ENCODE measurements at places on chromosomes 2 and 18. TPM values are rescaled to one million over a fixed set of nuclear protein-coding genes. Genes with fewer than 3 reads are reported as not detected.

DSG4 gene
- not detected for total RNA-seq

SCN9A gene
- 6.3 TPM for total RNA-seq

CHN1 gene
- total RNA-seq: 41.3 TPM

EN1 gene
- total RNA-seq: 1.0 TPM

COLEC11 gene
- not detected for total RNA-seq

UGT1A5 gene
- not detected for total RNA-seq

ELOA2 gene
- not detected for total RNA-seq

HOXD13 gene
- total RNA-seq: 4.2 TPM

B4GALT6 gene
- 17.5 TPM for total RNA-seq

CNGA3 gene
- total RNA-seq: not detected

CPLX4 gene
- not detected for total RNA-seq

TRAF3IP1 gene
- total RNA-seq: 14.0 TPM

HMSD gene
- total RNA-seq: 0.12 TPM

CREG2 gene
- total RNA-seq: 0.62 TPM

NOSTRIN gene
- total RNA-seq: 1.6 TPM

AQP12B gene
- total RNA-seq: not detected

UNC50 gene
- 87.2 TPM for total RNA-seq

WNT10A gene
- total RNA-seq: 1.5 TPM

MEIS1 gene
- total RNA-seq: 30.1 TPM

PSTPIP2 gene
- total RNA-seq: 3.9 TPM

COL3A1 gene
- total RNA-seq: 563 TPM

FHOD3 gene
- 13.0 TPM for total RNA-seq

NMUR1 gene
- not detected for total RNA-seq

HOXD12 gene
- not detected for total RNA-seq

NT5C1B gene
- not detected for total RNA-seq

KCNG2 gene
- total RNA-seq: not detected

C2orf72 gene
- 2.6 TPM for total RNA-seq

HOXD8 gene
- total RNA-seq: 11.6 TPM

SCN3A gene
- total RNA-seq: 0.38 TPM

POTEI gene
- total RNA-seq: not detected

ESPNL gene
- 0.29 TPM for total RNA-seq

ZFAND2B gene
- 57.6 TPM for total RNA-seq

ARHGAP25 gene
- not detected for total RNA-seq

EML6 gene
- 0.67 TPM for total RNA-seq

SLC9A4 gene
- total RNA-seq: 0.84 TPM

CRACDL gene
- 0.79 TPM for total RNA-seq

FAM161A gene
- total RNA-seq: 4.5 TPM

ALK gene
- total RNA-seq: 0.26 TPM

BABAM2 gene
- total RNA-seq: 36.0 TPM

ADGRF3 gene
- total RNA-seq: 0.07 TPM

IL37 gene
- not detected for total RNA-seq

DHRS9 gene
- total RNA-seq: not detected

UBXN4 gene
- total RNA-seq: 114 TPM

HRH4 gene
- total RNA-seq: not detected

CD8B2 gene
- total RNA-seq: not detected

KHK gene
- 8.7 TPM for total RNA-seq

All from A172 (cell line).